PC-3 (cell line): ENCODE measurements at places on chromosomes 11 and 22. TPM values are rescaled to one million over a fixed set of nuclear protein-coding genes. Genes with fewer than 3 reads are reported as not detected.
A peak's percentile ranks its signal among the peaks of the same experiment; 100 is the strongest.

DNA sequence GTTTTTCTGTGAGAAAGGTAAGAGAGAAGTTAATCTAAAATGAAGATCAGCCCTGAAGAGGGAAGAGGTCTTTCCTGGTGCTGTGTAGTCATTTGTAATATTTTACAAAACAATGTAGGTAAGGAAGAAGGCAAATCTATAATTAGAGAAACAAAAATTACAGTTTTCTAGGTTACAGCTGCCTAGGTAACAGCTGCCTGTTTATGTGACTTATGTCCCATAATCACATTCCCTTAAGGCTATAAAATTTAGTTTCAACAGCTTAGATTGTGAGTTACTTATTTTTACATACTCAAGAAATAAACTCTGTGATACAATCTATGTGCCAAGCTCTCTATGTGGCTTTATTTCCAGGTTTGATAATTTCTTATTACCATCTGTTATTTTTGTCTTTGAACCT is 19.8 kb downstream of the LUZP2 start:
- no peak overlapping the region for H3K4me3 ChIP-seq
- H3K4me1 ChIP-seq, result peaks cover 30% of the 10 kb centered on the region
- H3K27me3 ChIP-seq, result no peaks in the 10 kb centered on the region
- no peaks in the 10 kb centered on the region for H3K36me3 ChIP-seq
- no peak overlapping the region for H3K27ac ChIP-seq
- no peak for DNase-seq

DNA sequence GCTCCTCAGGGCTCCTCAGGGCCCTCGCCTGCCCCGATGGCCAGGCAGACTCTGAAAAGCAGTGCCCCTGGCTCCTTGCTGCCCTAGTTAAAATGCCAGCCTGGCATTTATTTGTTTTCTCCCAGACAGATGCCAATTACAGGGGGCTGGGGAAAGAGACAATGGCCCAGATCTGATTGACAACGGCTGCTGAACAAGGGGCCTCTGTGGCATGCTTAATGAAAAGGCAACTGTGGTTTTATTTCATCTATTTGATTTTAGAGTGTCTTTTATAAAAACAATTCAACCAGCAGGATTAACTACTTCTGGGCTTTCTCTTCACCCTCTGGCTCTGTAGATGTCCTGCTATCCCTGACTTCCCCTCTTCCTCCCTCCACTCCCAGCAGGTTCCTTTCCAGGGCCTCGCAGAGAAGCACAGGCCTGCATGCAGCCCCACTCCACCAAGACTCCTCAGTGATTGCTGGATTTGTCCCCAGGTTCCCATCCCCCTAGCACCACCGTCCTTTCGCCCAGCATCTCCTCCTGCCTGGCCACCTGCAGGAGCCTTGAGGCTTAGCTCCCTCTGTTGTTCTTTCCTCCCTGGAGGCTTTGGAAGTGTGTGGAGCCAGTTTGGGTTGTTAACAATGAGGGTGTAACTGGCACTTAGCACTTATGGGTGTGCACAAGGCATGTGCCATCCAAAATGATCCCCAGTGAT is 171.1 kb downstream of the TENM4 start:
- no peaks in the 10 kb centered on the region for H3K36me3 ChIP-seq
- H3K4me1 ChIP-seq, result no peaks in the 10 kb centered on the region
- DNase-seq, result no peak
- H3K4me3 ChIP-seq, result no peak overlapping the region
- H3K27me3 ChIP-seq, result peaks cover 30% of the 10 kb centered on the region
- H3K27ac ChIP-seq, result no peak overlapping the region

Gene MMP7
- 0.18 TPM in 1 of 2 replicates, not detected in the other for total RNA-seq

- no peak overlapping the region for H3K4me3 ChIP-seq
- peaks cover 27% of the 10 kb centered on the region; the same call in 1 of the 2 replicates for H3K36me3 ChIP-seq
- DNase-seq, result no peak
- H3K4me1 ChIP-seq, result peaks cover 4% of the 10 kb centered on the region
- no peaks in the 10 kb centered on the region for H3K27me3 ChIP-seq
These were observed 18.1 kb upstream of the PPP6R3 start for GRCh38 chr11:68442433-68442832.

Gene OR4C45
- not detected in 2 replicates for total RNA-seq

GRCh38 chr11:114076921-114077331 is 17.4 kb downstream of the ZBTB16 start:
- no peak overlapping the region for H3K4me3 ChIP-seq
- H3K27ac ChIP-seq, result no peak overlapping the region
- DNase-seq, result no peak
- no peaks in the 10 kb centered on the region for H3K4me1 ChIP-seq

Gene BIRC3
- total RNA-seq, result 3.9 and 4.2 TPM in 2 replicates

DNA sequence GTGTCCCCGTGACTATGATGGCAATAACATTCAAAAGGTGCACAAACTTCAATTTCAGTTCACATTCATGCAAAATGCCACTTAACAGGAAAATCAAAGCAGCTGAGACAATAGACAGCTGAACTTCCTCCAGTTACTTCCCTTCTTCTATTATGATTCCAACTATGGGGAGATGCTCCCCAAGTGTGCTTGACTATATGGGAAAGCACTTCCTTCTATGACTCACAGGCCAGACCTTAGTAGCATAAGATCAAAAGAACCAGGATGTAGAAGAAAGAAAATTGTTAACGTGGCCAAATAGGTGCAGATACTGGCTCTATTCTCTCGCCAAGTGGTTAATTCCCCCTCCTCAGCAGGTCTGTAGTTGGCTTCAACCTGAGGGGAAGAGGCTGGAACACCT is 7.8 kb upstream of the FAT3 start:
- H3K4me3 ChIP-seq, result no peak overlapping the region
- peaks cover 10% of the 10 kb centered on the region; the same call in 1 of the 2 replicates for H3K27me3 ChIP-seq
- H3K27ac ChIP-seq, result no peak overlapping the region
- no peaks in the 10 kb centered on the region for H3K4me1 ChIP-seq
- H3K36me3 ChIP-seq, result no peaks in the 10 kb centered on the region
- DNase-seq, result no peak

DNA sequence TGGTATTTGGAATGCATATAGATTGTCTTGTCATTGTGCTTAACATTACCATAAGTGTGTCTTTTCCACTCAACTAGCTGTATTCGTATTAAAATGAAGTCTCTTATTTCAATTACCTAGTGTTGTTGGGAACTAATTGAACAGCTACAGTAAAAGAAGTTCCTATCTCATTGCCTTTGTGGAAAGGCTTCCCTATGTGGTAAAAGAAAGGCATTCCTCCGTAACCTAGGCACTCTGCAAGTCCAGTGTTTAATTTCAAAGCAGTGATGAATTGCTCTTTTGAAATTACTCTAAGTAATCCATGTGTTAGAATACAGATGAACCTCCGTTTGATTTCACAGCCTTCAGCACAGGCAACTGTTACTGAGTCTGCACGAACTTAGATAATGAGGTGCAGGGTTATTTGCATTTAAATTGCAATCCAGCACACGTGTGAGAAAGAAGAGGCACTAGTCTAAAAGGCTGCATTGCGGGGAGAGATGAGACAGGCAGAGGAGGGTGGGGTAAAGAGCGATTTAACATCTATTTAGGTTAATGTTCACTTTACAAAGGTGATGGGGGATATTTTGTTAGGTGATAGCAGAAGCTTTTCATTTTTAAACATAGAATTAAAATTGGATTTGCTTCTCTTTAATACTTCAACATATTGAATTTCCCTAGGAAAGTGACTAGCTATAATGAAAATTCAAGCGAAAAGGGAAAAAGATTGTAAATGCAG is 25.0 kb upstream of the CRTAM start:
- peaks cover 10% of the 10 kb centered on the region; the same call in 1 of the 2 replicates for H3K36me3 ChIP-seq
- H3K27me3 ChIP-seq, result no peaks in the 10 kb centered on the region
- H3K4me1 ChIP-seq, result peaks cover 23% of the 10 kb centered on the region
- H3K4me3 ChIP-seq, result no peak overlapping the region
- DNase-seq, result no peak

DNA sequence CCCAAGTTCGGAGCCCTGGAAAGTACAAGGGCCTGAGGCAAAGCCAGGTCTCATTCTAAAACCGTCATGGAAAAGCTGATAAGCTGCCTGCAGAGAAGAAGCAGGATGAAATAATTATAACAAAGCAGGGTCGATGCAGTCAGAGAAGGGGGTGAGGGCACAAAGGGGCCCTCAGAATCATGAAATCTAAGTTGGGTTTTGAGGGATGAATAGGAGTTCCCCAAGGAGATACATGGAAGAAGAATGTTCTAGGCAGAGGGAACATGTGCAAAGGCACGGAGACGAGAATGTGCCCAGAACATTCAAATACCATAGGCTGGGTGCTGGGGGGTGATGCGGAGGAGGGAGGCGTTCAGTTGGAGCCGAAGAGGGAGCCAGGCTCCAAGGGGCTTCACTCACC is 25.0 kb downstream of the IGLL1 start:
- DNase-seq, result no peak
- no peak overlapping the region for H3K27ac ChIP-seq
- no peaks in the 10 kb centered on the region for H3K27me3 ChIP-seq
- H3K4me3 ChIP-seq, result no peak overlapping the region
- H3K4me1 ChIP-seq, result no peaks in the 10 kb centered on the region
- no peaks in the 10 kb centered on the region for H3K36me3 ChIP-seq

Gene VSIG2
- not detected in 2 replicates for total RNA-seq

GRCh38 chr11:78168539-78169477 is 19.6 kb downstream of the KCTD21 start:
- no peaks in the 10 kb centered on the region for H3K4me1 ChIP-seq
- no peaks in the 10 kb centered on the region; the same call in 1 of the 2 replicates for H3K36me3 ChIP-seq
- DNase-seq, result no peak
- H3K4me3 ChIP-seq, result no peak overlapping the region

Gene SPI1
- 0.22 TPM in 1 of 2 replicates, not detected in the other for total RNA-seq

DNA sequence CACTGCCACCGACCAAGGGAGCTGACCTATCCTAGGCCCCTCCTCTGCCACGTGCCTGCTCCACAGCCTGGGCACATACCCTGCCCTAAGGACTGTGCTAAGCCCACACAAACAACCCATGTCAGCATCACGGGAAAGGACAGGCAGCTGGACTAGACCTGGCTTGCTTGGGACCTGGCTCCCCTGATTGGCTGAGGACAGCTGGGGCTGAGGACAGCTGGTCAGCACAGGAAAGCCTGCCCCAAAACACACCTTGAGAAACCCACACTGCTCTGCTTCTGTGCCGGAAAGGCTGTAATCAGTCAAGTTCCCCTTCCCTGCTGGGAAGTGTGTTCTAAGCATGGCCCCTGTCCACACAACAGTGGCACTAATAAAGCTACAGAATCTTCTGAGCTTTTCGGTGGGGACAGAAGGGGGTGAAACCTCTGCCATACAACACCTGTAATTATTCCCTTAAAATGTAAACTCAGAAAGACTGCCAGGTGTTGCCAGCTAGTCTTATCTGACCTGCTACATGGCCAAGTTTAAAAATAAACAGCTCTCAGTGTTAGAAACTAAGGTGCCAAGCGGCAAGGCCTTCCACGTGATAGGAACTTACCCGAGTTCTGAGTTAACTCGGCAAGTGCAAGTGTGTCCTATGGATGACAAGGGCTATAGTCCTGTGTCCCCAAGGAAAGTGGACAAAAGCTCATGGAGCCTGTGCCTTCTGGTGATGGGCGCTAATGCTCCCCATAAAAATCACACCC is 35.7 kb upstream of the ARFGAP3 start:
- DNase-seq, result no peak
- no peaks in the 10 kb centered on the region for H3K4me1 ChIP-seq
- no peaks in the 10 kb centered on the region; the same call in 1 of the 2 replicates for H3K36me3 ChIP-seq
- H3K27me3 ChIP-seq, result no peaks in the 10 kb centered on the region

- H3K27ac ChIP-seq, result no peak overlapping the region
- H3K27me3 ChIP-seq, result no peaks in the 10 kb centered on the region
- no peak for DNase-seq
- no peak overlapping the region for H3K4me3 ChIP-seq
- H3K36me3 ChIP-seq, result no peaks in the 10 kb centered on the region
These were observed 334.8 kb downstream of the GUCY1A2 start for GRCh38 chr11:106683435-106683834.

GRCh38 chr11:56932572-56933220 is 56.0 kb upstream of the OR5AK2 start:
- no peak overlapping the region for H3K4me3 ChIP-seq
- DNase-seq, result peak; percentile 99
- H3K4me1 ChIP-seq, result peaks cover 18% of the 10 kb centered on the region
- no peaks in the 10 kb centered on the region for H3K36me3 ChIP-seq
- H3K27ac ChIP-seq, result peak overlapping the region; percentile 87

DNA sequence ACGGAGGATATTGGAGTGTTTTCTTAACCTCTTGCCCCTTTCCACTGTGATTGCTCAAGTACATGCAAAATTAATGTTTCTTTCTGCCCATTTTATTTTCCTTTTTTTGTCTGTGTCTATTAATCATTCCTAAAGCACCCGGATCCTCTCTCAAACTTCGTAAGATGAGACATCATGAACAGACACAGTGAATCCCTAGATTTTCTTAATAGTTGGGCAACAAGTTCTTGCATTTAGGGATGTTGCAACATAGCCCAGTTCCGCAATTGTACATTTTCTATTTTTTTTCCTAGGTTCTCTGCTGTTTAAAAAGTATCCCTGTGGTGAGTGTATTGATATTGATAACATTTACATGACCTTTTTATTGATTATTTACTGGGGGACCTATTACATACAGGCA is 2.9 kb downstream of the FAM111A start:
- no peak overlapping the region for H3K27ac ChIP-seq
- H3K27me3 ChIP-seq, result no peaks in the 10 kb centered on the region
- H3K36me3 ChIP-seq, result peaks cover 37% of the 10 kb centered on the region
- H3K4me3 ChIP-seq, result peak overlapping the region; percentile 79
- peak; percentile 37 for DNase-seq

- H3K36me3 ChIP-seq, result no peaks in the 10 kb centered on the region
- H3K27me3 ChIP-seq, result no peaks in the 10 kb centered on the region
- H3K4me3 ChIP-seq, result peak overlapping the region; percentile 56
- peak overlapping the region; percentile 75 for H3K27ac ChIP-seq
- H3K4me1 ChIP-seq, result peaks cover 40% of the 10 kb centered on the region
These were observed 37.3 kb downstream of the GALNT18 start for GRCh38 chr11:11584530-11584810.

Gene GRM5
- not detected in 2 replicates for total RNA-seq
